Osteoblast (primary cell): ENCODE measurements at places on chromosomes 5 and 9. TPM values are rescaled to one million over a fixed set of nuclear protein-coding genes. Genes with fewer than 3 reads are reported as not detected.

DNA sequence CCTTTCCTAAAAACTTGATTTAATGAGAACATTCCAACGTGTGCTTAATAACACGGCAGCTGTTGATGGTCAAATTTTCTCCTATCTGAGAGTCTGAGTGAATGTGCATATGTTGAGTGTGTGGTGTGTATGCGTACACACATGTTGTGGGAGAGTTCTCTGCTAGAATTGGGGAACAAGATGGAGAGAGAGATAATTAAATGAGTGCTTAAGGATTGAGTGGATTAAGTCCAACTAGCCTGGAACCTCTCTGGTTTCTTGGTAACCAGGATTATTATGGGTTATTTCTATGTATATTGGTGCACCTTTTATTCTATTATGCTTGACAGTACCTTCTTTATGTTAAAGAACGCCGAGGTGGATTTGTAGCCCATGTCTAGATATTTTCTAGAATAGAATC, 36.4 kb upstream of the TNFAIP8 start:
- H3K4me1 ChIP-seq, result peaks cover 27% of the 10 kb centered on the region
- H3K27ac ChIP-seq, result no peak overlapping the region
- no peaks in the 10 kb centered on the region for H3K36me3 ChIP-seq
- no peak for DNase-seq

- no peak overlapping the region for H3K27ac ChIP-seq
- no peaks in the 10 kb centered on the region for H3K36me3 ChIP-seq
- no peak overlapping the region for H3K4me3 ChIP-seq
- H3K4me1 ChIP-seq, result peaks cover 23% of the 10 kb centered on the region
- DNase-seq, result no peak
Observed at GRCh38 chr9:127118597-127119319, 3.7 kb downstream of the ANGPTL2 start.

DNA sequence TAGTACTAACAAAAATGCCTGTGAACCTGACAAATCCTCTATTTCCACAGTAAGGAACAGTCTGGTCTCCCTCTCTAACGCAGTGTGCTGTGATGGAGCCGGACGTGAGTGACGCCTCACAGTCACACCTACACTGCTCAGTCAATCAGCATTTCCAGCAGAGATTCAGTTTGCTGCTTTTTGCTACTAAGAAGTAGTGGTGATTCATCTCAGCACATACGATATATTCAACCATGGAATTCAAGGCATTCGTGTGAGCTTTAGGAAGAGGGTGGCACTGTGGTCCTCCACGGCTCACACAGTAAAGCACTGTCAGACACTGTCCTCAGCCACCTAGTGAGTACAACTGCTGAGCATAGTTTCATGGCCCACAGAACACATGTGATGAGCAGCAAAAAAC, 70.9 kb downstream of the SETX start:
- H3K27ac ChIP-seq, result peak overlapping the region; percentile 51
- H3K4me3 ChIP-seq, result no peak overlapping the region
- DNase-seq, result peak; percentile 81
- H3K36me3 ChIP-seq, result peaks cover 81% of the 10 kb centered on the region
- H3K4me1 ChIP-seq, result peaks cover 22% of the 10 kb centered on the region
- H3K27me3 ChIP-seq, result no peaks in the 10 kb centered on the region

DNA sequence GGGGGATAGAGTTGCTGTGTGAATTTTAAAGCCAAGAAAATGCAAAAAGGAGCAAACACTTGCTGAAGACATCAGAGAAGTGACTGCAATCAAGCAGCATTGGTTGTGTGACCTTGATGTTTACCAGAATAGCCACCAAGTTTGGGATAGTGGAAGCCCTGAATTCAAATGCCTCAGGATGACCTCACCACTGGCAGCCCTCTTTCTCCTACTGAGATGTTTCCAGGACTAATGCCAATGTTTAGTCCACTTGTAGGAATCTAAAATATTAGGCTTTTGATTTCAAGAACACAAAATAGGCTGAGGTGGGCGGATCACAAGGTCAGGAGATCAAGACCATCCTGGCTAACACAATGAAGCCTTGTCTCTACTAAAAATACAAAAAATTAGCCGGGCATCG, 112.2 kb upstream of the NUDT12 start:
- H3K27ac ChIP-seq, result no peak overlapping the region
- no peaks in the 10 kb centered on the region for H3K36me3 ChIP-seq
- H3K27me3 ChIP-seq, result no peaks in the 10 kb centered on the region
- DNase-seq, result no peak

DNA sequence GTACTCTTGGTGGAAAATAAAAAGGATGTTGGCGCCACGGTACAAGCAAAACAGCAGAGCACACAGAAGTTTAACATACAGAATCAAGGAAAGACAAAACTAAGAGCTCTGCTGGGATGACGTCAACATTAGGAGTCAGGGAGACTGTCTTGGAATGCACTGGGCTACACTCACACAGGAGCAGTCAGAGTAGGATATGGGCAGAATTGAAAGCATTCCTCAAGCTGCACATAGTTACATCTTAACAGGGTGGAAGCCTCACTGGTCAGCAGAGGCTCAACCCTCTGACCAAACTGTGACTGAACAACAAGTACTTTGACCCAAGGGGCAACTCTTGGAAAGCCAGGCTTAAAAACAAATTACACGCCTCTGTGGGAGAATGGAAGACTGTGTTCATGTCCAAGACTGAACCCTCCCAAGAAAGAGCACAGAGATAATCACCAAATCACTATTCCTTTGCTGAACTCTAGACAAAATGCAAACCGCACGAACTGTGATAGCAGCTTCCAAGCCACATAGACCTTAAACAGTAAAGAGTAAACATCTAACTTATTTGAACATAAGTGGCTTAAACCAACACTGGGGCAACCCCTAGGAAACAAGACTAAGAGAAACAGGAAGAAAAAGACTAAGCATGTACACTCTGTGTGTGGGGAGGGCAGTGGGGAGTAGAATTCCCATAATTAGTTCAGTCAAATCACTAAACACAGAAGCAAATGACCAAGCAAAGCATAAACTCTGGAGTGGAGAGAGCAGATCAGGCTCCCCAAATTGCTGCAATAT, 772.7 kb downstream of the PRELID2 start:
- no peaks in the 10 kb centered on the region for H3K27me3 ChIP-seq
- H3K27ac ChIP-seq, result no peak overlapping the region
- peak; percentile 51 for DNase-seq
- no peaks in the 10 kb centered on the region for H3K4me1 ChIP-seq
- no peaks in the 10 kb centered on the region for H3K36me3 ChIP-seq
- no peak overlapping the region for H3K4me3 ChIP-seq

- no peaks in the 10 kb centered on the region for H3K27me3 ChIP-seq
- peak; percentile 29 for DNase-seq
- H3K36me3 ChIP-seq, result no peaks in the 10 kb centered on the region
- no peaks in the 10 kb centered on the region for H3K4me1 ChIP-seq
- no peak overlapping the region for H3K4me3 ChIP-seq
Observed at GRCh38 chr5:2155556-2155955, 272.8 kb upstream of the IRX4 start.

DNA sequence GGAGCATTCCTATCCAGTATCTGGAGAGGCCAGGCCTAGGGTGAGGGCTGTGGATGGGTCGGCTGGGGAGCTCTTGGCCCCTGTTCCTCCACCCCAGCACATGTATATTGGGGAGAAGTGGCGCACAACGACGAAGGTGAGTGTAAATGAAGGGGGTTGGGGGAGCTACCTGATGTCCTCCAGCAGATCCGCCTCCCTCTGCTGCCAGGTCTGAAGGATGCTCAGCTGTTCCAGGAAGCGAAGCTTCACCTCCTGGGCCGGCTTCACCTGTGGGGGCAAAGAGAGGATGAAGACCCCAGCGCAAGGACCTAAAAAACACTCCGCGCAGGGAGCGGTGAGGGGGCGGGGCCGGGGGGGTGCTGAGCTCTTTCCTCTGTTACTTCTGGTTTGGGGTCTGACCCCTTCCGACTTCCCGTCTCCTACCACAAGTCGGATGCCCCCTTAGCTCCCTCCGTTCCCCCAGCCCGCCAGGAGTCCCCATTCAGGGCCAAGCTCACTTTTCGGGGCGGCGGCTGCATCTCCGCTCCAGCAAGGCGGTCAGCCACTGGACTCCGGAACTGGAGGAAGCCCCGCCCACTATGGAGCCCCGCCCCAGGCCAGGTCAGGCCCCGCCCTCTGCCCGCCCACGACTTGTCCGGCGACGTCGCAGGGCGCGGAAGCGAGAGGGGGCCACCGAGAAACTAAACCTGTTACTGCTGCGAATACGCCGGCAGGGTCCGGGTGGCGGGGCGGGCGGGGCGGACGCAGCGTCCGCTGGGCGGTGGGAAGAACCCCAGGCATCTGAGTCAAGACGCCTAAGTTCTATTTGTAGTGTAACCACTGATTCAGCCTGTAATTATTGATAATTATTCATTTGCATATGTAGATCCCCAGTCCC, at the start of gene FCHSD1:
Gene FCHSD1 (minus strand): TSS at position 568 of the 877 bp plus-strand sequence. CDS start 50 bp downstream, at position 518.
- no peaks in the 10 kb centered on the region for H3K27me3 ChIP-seq
- peak within 1 kb of the TSS; percentile 84 for H3K4me3 ChIP-seq
- peak; percentile 99 for DNase-seq
- peaks cover 25% of the 10 kb centered on the region for H3K36me3 ChIP-seq
- H3K27ac ChIP-seq, result peak within 1 kb of the TSS; percentile 43

The RNF208 gene
- total RNA-seq, result 0.29 TPM in 1 of 2 replicates, not detected in the other

The ARSB gene
- total RNA-seq, result 33.6 and 38.4 TPM in 2 replicates

DNA sequence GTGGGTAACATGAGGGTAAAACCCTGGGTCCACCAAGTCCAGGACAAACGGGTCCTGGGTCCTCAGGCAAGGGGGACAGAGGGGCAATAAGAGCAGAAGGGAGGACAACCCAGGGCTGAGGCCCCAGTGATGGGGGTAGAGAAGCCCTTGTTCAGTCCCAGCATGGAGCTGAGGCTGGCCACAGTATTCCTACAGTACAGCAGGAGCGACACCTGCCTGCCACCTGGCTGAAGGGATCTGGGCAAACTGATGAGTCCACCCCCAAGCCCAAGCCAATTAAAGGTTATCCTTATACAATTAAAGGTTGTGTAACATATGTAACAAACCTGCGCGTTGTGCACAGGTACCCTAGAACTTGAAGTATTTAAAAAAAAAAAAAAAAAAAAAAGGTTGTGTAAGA, 97.7 kb upstream of the LRRTM2 start:
- no peak overlapping the region for H3K4me3 ChIP-seq
- no peak overlapping the region for H3K27ac ChIP-seq
- DNase-seq, result no peak
- no peaks in the 10 kb centered on the region for H3K27me3 ChIP-seq
- H3K4me1 ChIP-seq, result peaks cover 18% of the 10 kb centered on the region
- H3K36me3 ChIP-seq, result no peaks in the 10 kb centered on the region

The GHR gene
- 5.4 and 5.6 TPM in 2 replicates for total RNA-seq

The GMCL2 gene
- total RNA-seq, result not detected in 2 replicates

GRCh38 chr9:9614607-9615006, 998.2 kb downstream of the PTPRD start:
- no peak for DNase-seq
- no peaks in the 10 kb centered on the region for H3K4me1 ChIP-seq
- no peaks in the 10 kb centered on the region for H3K27me3 ChIP-seq
- no peak overlapping the region for H3K27ac ChIP-seq

DNA sequence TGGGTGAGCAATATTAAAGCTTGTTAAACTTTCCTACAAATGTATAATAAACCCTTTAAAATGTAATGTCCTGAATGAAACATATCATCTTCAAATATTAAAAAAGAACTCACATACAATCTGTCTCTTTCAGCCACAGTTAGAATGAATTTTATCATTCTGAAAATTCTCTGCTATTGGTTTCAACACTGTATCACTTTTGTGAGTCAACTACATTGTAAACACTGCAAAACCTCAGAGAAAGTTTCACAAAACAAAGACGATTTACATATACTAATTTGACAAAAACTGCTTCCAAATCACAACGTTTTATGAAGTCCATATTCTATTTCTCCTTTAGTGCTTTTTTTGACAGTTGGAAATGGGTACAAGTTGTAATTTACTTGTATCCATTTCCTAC, 1032.0 kb upstream of the DMAC1 start:
- no peak for DNase-seq
- no peak overlapping the region for H3K4me3 ChIP-seq
- H3K4me1 ChIP-seq, result no peaks in the 10 kb centered on the region
- no peaks in the 10 kb centered on the region for H3K36me3 ChIP-seq

GRCh38 chr5:91175708-91176107, 207.4 kb downstream of the ARRDC3 start:
- H3K36me3 ChIP-seq, result no peaks in the 10 kb centered on the region
- no peaks in the 10 kb centered on the region for H3K4me1 ChIP-seq
- no peak for DNase-seq
- H3K27me3 ChIP-seq, result no peaks in the 10 kb centered on the region
- H3K4me3 ChIP-seq, result no peak overlapping the region
- no peak overlapping the region for H3K27ac ChIP-seq

The ZNF474 gene
- total RNA-seq, result 0.29 and 0.72 TPM in 2 replicates

DNA sequence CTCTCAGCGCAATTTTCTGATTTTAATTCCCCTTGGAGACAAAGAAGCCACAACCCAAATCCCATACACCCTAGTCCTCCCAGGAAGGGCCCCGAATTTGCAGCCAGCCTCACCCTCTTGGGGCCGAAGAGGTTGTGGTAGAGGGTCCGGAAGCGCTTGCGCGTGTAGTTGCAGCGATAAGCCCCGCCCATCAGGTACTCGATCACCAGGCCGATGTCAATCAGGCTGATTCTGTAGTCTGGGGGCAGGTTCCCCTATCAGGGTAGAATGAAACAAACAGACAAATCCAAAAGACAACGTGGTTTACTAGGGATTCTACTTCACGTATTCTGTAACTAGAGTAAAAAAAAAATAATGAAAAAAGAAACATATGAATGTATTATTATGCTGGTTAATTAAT, 210.6 kb upstream of the KLF9 start:
- H3K27me3 ChIP-seq, result no peaks in the 10 kb centered on the region
- no peaks in the 10 kb centered on the region for H3K36me3 ChIP-seq
- H3K4me1 ChIP-seq, result no peaks in the 10 kb centered on the region
- DNase-seq, result no peak

DNA sequence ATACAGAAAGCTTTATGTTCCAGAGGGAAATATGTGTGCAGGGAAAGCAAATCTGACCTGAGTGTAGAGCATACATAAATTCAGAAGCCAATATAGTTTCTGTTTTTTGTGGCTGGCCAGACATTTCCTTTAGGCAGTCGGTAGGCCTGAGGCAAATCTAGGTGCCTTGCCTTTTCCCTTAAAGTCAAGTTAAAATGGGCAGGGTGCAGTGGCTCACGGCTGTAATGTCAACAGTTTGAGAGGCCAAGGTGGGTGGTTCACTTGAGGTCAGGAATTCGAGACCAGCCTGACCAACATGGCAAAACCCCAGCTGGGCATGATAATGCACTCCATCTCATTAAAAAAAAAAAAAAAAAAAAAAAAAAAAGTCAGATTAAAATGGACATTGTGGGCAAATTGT, 31.2 kb downstream of the PHAX start:
- H3K4me3 ChIP-seq, result no peak overlapping the region
- no peak for DNase-seq
- H3K4me1 ChIP-seq, result no peaks in the 10 kb centered on the region
- H3K36me3 ChIP-seq, result no peaks in the 10 kb centered on the region

The C9orf43 gene
- total RNA-seq, result 0.36 and 0.88 TPM in 2 replicates

- no peaks in the 10 kb centered on the region for H3K36me3 ChIP-seq
- peak; percentile 80 for DNase-seq
- H3K27ac ChIP-seq, result no peak overlapping the region
- H3K4me3 ChIP-seq, result no peak overlapping the region
- H3K4me1 ChIP-seq, result no peaks in the 10 kb centered on the region
- no peaks in the 10 kb centered on the region for H3K27me3 ChIP-seq
Observed at GRCh38 chr5:1054799-1055775, 46.5 kb downstream of the NKD2 start.

- H3K4me3 ChIP-seq, result no peak overlapping the region
- no peaks in the 10 kb centered on the region for H3K4me1 ChIP-seq
- no peaks in the 10 kb centered on the region for H3K36me3 ChIP-seq
- peaks cover 39% of the 10 kb centered on the region for H3K27me3 ChIP-seq
- H3K27ac ChIP-seq, result no peak overlapping the region
Observed at GRCh38 chr5:150186137-150186536, 3.7 kb upstream of the SLC6A7 start.
